ENCODE measurements at places on chromosomes 7 and 10.

- DNase-seq, result no peak
Observed at GRCh38 chr7:14016950-14017349, 27.5 kb upstream of the ETV1 start.

DNA sequence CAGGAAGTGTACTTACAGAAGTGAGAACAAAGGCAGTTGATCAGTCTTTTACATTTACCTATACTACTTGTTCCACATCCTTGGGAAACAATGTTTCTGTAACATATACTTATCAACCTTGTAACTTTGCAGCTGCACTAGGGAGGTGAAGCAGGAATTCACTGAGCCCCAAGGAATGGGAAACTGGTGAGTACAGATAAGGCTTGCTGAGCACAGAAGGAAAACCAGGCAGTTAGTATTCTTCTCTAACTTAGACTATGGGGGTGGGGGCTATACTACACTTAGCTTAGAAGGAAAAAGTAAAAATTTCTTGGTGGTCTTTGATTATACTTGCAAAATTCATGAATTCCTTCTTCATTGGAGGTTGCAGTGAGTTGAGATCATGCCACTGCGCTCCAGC lies 6.9 kb upstream of the ZNF33A start:
- no peak for DNase-seq

- DNase-seq, result no peak
Observed at GRCh38 chr10:60883187-60883586, 60.8 kb downstream of the RHOBTB1 start.

DNA sequence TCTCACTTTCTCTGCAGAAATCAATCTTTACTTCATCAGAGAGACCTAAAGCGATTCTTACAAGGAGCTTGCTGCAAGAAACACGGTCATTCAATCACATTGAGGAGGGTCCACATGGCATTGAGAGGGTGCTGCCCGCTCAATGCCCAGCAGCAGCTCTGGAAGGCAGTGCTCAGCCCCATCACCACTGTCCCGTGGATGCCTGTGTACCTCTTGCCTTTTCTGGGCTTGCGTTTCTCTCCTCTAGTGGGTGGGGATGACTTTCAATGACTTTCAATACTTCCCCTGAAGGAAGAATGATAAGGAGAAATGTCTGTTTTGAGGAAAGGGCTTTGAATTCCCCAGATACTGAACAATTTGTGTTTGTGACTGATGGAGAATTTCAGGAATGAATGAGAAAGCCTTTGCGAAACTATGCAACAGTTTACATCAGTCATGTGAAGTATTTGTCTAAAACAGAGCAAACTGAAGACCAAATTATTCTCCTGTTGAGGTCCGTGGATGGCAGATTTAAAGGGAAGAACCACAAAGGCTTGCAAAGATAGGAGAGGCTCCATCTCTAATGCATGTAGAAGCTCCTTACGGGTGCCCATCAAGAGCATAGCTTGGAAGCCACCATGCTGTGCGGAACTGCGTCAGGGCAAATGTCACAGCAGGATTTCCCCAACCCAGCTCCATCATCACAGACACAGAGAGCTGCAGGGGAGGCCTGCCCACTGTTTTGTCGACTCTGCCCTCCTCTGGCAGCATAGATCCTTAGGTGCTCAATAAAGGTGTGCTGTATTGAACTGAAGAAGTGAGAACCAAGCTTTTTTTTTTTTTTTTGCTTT lies 6.6 kb upstream of the ZNF22 start:
- no peak for DNase-seq

GRCh38 chr7:28112467-28112866 lies 68.1 kb downstream of the JAZF1 start:
- no peak for DNase-seq

DNA sequence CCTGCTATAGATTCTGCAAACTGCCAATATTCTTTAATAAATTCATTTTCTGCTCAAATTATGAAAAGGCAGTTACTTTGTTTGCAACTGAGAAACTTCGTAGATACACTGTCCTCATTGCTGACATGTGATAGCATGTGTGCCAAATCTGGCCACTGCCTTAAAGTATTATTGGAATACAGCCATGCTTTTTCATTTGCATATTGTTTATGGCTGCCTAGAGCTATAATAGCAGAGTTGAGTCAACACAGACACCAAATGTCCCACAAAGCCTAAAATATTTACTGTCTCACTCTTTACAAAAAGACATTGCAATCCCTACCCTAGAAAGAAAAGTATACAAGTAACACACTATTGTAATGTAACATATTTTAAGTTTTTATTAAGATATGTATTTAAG lies 647.4 kb downstream of the XPNPEP1 start:
- no peak for DNase-seq

- no peak for DNase-seq
Observed at GRCh38 chr7:155648752-155649339, 4.4 kb downstream of the RBM33 start.

DNA sequence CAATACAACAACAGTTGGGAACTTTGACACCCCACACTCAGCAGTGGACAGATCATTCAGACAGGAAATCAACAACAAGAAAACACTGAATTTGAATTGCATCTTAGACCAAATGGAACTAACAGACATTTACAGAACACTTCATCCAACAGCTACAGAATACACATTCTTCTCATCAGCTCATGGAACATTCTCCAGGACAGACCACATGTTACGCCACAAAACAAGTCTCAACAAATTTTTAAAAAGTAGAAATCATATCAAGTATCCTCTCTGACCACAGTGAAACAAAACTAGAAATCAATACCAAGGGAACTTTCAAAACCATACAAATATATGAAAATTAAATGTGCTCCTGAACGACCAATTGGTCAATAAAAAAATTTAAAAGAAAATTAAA lies 212.3 kb downstream of the DNAJC1 start:
- no peak for DNase-seq
